NCI-H2029 treated with DMSO at 0.1 percent for 48 hours (cell line): ENCODE measurements at places on chromosomes 12 and 14.
A peak's percentile ranks its signal among the peaks of the same experiment; 100 is the strongest.

DNA sequence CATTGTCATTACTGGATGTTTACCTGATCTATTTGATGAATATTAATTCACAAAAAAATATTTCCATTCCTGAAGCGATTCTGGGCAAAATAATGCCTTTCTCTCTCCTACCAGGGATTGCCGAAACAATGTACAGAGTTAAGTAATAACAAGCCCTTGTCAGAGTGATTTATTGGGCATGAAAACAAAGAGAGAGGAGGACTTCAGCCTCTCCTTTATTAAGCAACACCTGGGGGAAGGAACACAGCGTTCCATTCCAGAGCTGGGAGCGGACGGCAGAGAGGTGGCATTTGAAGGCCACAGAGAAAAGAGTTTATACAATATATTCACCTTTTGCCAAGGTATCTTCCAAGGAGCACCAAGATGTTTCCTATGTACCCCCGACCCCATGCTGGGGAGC, 165.8 kb downstream of the KSR2 start:
- no peak for DNase-seq

DNA sequence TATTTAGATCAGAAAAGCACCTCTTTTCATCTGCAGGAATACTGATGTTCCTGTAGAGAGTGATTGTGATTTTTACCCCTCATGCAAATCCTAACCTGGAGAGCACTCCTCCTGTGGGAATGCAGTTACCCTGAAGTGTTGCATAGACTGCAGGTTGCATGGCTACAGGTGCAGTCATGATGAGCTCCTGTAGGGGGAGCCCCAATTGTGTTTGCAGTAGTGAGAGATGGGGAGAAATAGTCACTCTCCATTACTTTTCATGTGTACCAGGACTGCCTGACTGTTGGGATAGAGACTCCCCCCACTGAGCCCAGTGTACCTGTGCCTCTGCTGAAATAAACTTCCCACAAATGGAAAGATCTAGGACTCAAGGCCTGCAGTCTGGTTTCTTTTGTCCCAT, 1086.5 kb downstream of the SLC6A15 start:
- no peak for DNase-seq

DNA sequence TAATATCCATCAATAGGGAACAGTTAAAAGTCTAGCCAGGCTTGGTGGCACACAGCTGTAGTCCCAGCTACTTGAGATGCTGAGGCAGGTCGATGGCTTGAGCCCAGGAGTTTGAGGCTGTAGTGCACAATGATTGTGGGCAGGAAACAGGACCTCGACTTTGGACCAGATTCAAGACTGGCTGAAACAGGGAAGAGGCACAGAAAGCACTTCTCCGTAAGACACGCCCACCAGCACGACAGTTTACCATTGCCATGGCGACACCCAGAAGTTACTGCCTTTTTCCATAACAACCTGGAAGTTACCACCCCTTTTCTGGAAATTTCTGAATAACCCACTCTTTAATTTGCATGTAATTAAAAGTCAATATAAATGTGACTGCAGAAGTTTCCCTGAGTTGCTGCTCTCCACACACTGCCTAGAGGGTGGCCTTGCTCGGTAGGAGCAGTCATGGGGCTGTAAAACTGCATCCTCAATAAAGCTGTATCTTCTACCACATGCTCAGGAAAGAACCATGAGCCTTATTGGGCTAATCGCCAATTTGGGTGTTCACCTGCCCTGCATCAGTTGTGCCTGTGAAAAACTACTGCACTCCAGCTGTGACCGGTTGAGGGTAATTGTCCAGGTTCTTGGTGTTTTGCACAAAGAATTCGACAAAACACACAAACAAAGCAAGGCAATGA, 4.6 kb upstream of the LRRC23 start:
- peak; percentile 94 for DNase-seq

- no peak for DNase-seq
These were observed 99.2 kb upstream of the SCAF11 start for GRCh38 chr12:46089414-46090162.
